Pancreas (tissue), 10 donors: ENCODE measurements at places on chromosomes 4 and X. TPM values are rescaled to one million over a fixed set of nuclear protein-coding genes. Genes with fewer than 3 reads are reported as not detected.

Gene P2RY4
- total RNA-seq, result not detected

Gene GRK4
- 6.3 TPM for total RNA-seq

Gene SPCS3
- 144 TPM for total RNA-seq

Gene CLDN34
- 0.21 TPM for total RNA-seq

Gene EMCN
- total RNA-seq, result 5.6 TPM

Gene MBNL3
- total RNA-seq, result 7.8 TPM

Gene CCNB3
- total RNA-seq, result 0.52 TPM

Gene PPARGC1A
- total RNA-seq, result 8.9 TPM

Gene TEX13C
- not detected for total RNA-seq

Gene DCX
- 0.24 TPM for total RNA-seq

Gene GABRQ
- not detected for total RNA-seq

Gene C1QTNF7
- 0.03 TPM for total RNA-seq

Gene ENAM
- 1.5 TPM for total RNA-seq

Gene STAP1
- total RNA-seq, result 0.29 TPM

Gene GYPE
- total RNA-seq, result 0.14 TPM

- H3K4me1 ChIP-seq, result peaks cover 10% of the 10 kb centered on the region
- no peaks in the 10 kb centered on the region for H3K27me3 ChIP-seq
- no peak overlapping the region for H3K27ac ChIP-seq
- DNase-seq, result peak; percentile 82
- no peaks in the 10 kb centered on the region for H3K36me3 ChIP-seq
These were observed 434.9 kb downstream of the ARHGAP24 start for GRCh38 chr4:85909851-85910250.

DNA sequence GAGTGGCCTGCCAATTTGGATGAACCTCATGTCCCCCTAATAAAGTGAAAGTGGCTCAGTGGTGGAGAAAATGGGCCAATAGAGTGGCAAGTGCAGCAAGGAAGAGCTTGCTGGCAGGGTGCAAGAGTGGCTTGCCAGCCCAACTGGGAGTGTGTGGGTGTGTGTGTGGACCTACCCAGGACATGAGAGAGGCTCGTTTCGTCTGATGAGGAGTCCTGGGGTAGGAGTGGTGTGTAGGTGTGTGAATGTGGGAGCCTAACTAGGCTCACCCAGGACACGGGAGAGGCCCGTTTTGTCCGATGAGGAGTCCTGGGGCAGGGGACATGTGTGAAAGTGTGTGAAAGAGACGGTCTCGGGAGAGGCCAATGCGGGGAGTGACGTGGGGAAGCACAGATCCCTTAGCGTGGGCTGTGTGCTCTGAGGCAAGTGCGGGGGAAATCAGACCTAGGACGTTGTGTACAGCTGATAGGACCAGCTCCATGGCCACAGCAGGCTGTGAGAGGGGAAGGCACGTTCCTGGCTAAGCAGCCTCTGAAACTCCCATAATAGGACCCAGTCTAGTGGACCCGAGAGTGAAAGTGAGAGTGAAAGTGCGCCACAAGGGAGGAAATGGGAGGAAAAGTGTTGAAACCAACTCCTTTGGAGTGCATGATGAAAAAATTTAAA lies 5.3 kb downstream of the GAGE10 start:
- H3K36me3 ChIP-seq, result no peaks in the 10 kb centered on the region
- DNase-seq, result no peak
- no peaks in the 10 kb centered on the region for H3K27me3 ChIP-seq
- no peak overlapping the region for H3K4me3 ChIP-seq
- H3K27ac ChIP-seq, result no peak overlapping the region

GRCh38 chrX:114581528-114582263 lies 2.2 kb upstream of the HTR2C start:
- H3K4me1 ChIP-seq, result no peaks in the 10 kb centered on the region
- DNase-seq, result no peak
- peaks cover 17% of the 10 kb centered on the region for H3K27me3 ChIP-seq
- H3K4me3 ChIP-seq, result peak overlapping the region; percentile 12
- H3K36me3 ChIP-seq, result no peaks in the 10 kb centered on the region

DNA sequence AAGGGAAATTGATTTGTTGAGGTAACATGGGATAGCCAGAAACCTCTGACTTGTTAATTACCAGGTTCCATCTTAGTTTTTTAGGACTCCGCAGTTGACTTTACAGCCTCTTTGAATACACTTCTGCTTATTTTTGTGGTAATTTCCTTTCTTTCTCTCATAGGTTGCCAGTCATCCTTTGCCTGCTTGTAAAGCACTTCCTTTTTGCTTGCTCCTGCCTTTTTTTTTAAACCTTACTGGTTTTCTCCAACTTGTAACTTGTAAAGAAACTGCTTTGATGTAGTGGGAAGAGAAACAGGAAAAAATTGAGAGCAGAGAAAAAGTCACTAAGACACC lies 2.6 kb downstream of the PGK1 start:
- H3K27ac ChIP-seq, result peak overlapping the region; percentile 98
- H3K4me1 ChIP-seq, result peaks cover 5% of the 10 kb centered on the region
- no peak overlapping the region for H3K4me3 ChIP-seq
- DNase-seq, result no peak
- no peaks in the 10 kb centered on the region for H3K36me3 ChIP-seq
- no peaks in the 10 kb centered on the region for H3K27me3 ChIP-seq

GRCh38 chr4:182806259-182807252 lies 110.6 kb downstream of the DCTD start:
- no peaks in the 10 kb centered on the region for H3K36me3 ChIP-seq
- peak; percentile 53 for DNase-seq
- H3K4me3 ChIP-seq, result peak overlapping the region; percentile 31
- no peaks in the 10 kb centered on the region for H3K4me1 ChIP-seq

GRCh38 chr4:52877036-52877435 lies 14.9 kb downstream of the RASL11B start:
- no peak overlapping the region for H3K27ac ChIP-seq
- DNase-seq, result no peak
- H3K4me1 ChIP-seq, result no peaks in the 10 kb centered on the region
- no peaks in the 10 kb centered on the region for H3K27me3 ChIP-seq

- no peaks in the 10 kb centered on the region for H3K27me3 ChIP-seq
- H3K27ac ChIP-seq, result no peak overlapping the region
- no peak overlapping the region for H3K4me3 ChIP-seq
- no peak for DNase-seq
- peaks cover 5% of the 10 kb centered on the region for H3K4me1 ChIP-seq
These were observed 10.3 kb downstream of the SNX25 start for GRCh38 chr4:185219551-185220344.

GRCh38 chr4:75180790-75181776 lies 248.2 kb downstream of the PARM1 start:
- H3K36me3 ChIP-seq, result no peaks in the 10 kb centered on the region
- no peaks in the 10 kb centered on the region for H3K4me1 ChIP-seq
- no peak for DNase-seq
- H3K27me3 ChIP-seq, result no peaks in the 10 kb centered on the region

- H3K4me3 ChIP-seq, result no peak overlapping the region
- no peaks in the 10 kb centered on the region for H3K36me3 ChIP-seq
- H3K27me3 ChIP-seq, result no peaks in the 10 kb centered on the region
- H3K4me1 ChIP-seq, result no peaks in the 10 kb centered on the region
- H3K27ac ChIP-seq, result no peak overlapping the region
- no peak for DNase-seq
These were observed 68.0 kb downstream of the PPEF2 start for GRCh38 chr4:75834095-75834771.

GRCh38 chr4:747546-748170 lies 42.0 kb downstream of the PCGF3 start:
- H3K4me1 ChIP-seq, result no peaks in the 10 kb centered on the region
- H3K27ac ChIP-seq, result no peak overlapping the region
- H3K4me3 ChIP-seq, result no peak overlapping the region
- H3K27me3 ChIP-seq, result no peaks in the 10 kb centered on the region
- DNase-seq, result no peak

DNA sequence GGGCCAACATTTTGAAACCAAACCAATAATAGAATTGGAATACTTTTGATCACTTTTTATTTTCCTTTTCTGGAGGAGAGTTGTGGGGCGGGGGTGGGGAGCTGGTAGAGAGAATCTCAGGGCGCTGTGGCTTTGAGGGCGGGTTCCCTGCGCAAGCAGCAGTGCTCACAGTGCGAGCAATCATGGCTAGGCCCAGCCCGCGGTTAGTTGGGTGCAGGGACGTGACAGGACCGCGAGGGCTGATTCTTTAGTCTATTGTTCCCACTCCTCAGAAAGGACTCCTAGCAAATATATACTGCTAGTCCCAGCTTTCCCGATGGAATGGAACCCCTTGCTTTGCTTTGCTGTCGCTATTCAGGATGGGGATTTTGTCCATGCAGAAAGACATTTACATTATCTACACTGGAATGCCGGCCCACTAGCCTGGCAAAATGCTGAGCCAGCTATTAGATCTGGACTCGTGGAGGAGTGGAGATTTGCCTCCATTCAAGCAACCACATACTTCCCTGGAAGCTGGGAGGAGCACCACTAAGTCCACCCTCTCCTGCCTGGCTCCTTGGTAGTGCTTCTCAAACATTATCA lies 23.9 kb upstream of the APLN start:
- no peaks in the 10 kb centered on the region for H3K27me3 ChIP-seq
- H3K27ac ChIP-seq, result peak overlapping the region; percentile 62
- no peaks in the 10 kb centered on the region for H3K4me1 ChIP-seq
- no peaks in the 10 kb centered on the region for H3K36me3 ChIP-seq

GRCh38 chrX:24828600-24828999 lies 134.9 kb downstream of the POLA1 start:
- H3K4me1 ChIP-seq, result no peaks in the 10 kb centered on the region
- no peak overlapping the region for H3K4me3 ChIP-seq

DNA sequence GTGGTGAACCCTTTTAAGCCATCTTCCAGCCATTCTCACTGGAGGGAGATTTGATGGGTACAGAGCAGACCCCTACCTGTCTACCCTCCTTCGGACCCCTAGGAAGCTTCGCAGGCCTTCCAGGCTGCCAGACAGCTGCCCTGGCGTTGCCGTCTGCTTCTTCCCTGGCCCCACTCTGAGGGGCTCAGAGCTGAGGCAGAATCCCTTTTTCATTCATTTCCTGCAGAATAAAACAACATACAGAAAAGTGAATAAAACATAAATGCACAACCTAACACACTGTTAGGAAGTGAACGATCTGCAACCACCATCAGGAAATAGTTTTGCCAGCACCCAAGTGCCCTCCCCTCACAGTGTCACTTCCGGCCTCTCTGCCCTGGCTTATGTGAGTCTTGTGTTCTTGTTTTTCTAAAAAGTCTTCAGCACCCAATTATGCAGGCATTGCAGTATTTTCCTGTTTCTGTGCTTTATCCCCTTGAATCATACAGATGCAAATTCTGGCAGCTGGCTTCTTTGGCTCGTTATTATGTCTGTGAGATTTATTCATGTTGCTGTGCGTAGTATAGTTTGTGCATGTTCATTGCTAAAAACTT lies 5.6 kb upstream of the ADD1 start:
- no peak overlapping the region for H3K4me3 ChIP-seq
- no peak overlapping the region for H3K27ac ChIP-seq
- H3K27me3 ChIP-seq, result no peaks in the 10 kb centered on the region
- peaks cover 5% of the 10 kb centered on the region for H3K4me1 ChIP-seq

GRCh38 chr4:71907782-71908181 lies 123.9 kb upstream of the GC start:
- DNase-seq, result no peak
- no peak overlapping the region for H3K4me3 ChIP-seq
- H3K4me1 ChIP-seq, result no peaks in the 10 kb centered on the region
- H3K27me3 ChIP-seq, result no peaks in the 10 kb centered on the region

DNA sequence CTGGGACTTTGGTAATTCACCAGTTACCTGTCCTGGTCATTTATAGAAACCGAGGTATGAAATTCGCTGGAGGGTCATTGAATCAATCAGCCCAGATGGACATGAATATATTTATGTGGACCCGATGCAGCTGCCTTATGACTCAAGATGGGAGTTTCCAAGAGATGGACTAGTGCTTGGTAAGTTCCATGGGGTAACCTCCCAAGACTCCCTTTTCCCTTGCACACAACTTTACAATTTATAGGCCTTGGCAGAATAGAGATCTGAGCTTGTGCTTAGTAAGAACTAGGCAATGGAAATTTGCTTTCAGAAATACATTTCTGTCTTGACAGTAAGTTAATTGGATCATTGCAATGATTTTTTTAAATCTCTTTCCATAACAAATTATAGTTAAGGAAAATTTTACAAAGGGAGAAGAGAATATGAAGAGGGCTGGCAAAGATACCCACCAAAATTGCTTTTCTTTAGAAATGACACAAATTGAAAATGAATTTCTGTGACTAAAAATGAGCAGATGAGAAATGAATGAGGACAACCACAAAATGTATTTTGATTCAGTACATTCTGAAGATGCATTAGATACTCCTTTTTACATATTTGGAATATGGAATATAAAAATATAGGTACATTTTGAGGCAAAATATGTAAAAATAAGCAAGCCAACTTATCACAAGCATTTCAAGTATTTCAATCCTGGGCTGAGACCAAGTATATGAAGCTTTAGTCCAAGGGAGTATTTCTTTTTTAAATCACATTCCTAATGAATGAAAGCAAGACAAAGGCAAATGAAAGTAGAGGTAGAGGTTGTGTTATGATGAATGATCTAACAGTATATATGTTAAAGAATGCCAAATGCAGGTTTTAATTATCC lies 45.9 kb downstream of the PDGFRA start:
- no peak overlapping the region for H3K27ac ChIP-seq
- no peak for DNase-seq
- H3K36me3 ChIP-seq, result no peaks in the 10 kb centered on the region
- H3K4me3 ChIP-seq, result no peak overlapping the region

- H3K4me3 ChIP-seq, result no peak overlapping the region
- H3K27ac ChIP-seq, result no peak overlapping the region
- H3K36me3 ChIP-seq, result no peaks in the 10 kb centered on the region
- no peaks in the 10 kb centered on the region for H3K27me3 ChIP-seq
- no peak for DNase-seq
- H3K4me1 ChIP-seq, result no peaks in the 10 kb centered on the region
These were observed 43.2 kb downstream of the PGRMC2 start for GRCh38 chr4:128244379-128244778.

DNA sequence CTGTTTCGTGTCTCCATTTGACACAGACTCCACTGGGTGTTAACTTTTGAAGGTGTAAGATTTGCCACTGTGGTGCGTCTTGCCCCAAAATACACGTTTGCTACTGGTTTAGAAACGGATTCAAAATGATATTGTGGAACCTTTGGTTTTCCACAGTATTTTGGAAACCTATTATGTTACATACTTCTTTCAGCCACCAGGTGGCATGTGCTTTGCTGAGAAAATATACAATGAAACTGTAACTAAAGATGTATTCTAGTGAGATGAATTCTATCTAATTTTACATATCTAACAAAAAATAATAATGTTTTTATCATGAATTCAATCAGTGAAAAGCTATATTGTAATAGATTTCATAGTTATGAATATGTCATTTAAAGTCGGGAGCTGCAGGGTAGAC lies 28.4 kb upstream of the SLITRK4 start:
- H3K27me3 ChIP-seq, result peaks cover 10% of the 10 kb centered on the region
- no peaks in the 10 kb centered on the region for H3K36me3 ChIP-seq
- no peak overlapping the region for H3K27ac ChIP-seq
- H3K4me3 ChIP-seq, result no peak overlapping the region
- no peaks in the 10 kb centered on the region for H3K4me1 ChIP-seq
